ENCODE measurements at places on chromosomes 11 and 22.

GRCh38 chr22:28658448-28658847, 21.2 kb downstream of the TTC28 start:
- DNase-seq: no peak

DNA sequence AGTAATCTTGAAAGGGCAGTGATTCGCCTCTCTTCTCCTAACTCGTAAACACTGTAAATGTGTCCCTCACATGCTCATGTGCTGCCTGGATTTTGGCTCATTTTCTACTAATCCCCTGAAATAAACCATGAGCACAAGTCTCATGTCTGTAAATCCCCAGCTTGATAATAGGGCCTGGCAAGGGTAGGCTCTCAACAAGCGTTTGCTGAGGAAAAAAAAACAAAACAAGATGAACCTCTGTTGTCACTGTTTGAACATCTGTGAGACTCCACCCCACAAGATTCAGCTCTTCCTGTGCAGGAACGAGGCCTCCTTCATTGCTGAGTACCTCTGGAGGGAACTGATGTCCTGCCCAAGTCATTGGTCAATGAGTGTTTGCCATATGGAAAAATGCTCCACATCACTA, 4.5 kb upstream of the CYB5R2 start:
- DNase-seq: no peak

- no peak for DNase-seq
Measured at GRCh38 chr22:23213581-23214334, 33.4 kb downstream of the BCR start.

DNA sequence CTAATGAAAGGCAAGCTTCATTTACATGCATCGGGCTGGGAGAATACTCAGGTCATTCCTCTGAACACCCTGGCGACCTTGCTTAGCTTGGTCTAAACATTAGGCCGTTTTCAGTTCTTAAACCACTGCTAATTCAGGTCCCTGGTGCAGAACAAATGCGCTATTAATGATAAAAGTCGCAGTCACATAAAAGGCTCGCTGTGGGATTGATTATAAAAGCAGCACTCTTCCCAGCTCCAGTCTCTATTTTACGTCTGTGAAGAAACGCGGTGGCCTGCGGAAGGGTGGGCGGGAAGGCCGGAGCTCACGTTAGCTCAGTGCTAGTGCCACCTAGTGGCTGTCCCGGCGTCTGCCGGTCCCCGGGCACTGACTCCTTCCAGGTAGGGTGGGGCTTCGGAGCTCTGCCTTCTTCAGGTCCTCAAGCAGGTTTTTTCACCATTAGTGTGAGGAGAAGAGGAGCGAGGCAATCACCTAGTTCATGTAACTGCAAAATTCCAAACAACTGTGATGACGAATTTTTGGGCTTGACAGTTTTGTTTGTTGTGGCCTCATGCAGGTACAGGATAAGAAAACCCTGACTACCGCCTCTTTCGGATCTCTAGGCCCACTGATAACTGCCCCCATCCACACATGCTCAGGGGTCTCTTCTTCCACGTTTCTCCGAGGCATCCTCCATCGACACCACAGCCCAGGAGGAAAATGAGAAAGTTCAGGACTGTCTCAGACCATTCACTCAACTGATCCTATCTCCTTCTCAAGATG, 66.5 kb upstream of the CLMP start:
- DNase-seq: peak; percentile 84

Data from activated CD4-positive, alpha-beta T cell treated with anti-CD3 and anti-CD28 coated beads, Interleukin-2, amount 50 U/mL, for 48 hours (primary cell).